ENCODE measurements at places on chromosomes 6 and 20.

- no peak for DNase-seq
These were observed 32.9 kb downstream of the LCA5 start for GRCh38 chr6:79504372-79504771.

GRCh38 chr6:77298283-77298682 is 165.0 kb downstream of the HTR1B start:
- DNase-seq, result no peak

DNA sequence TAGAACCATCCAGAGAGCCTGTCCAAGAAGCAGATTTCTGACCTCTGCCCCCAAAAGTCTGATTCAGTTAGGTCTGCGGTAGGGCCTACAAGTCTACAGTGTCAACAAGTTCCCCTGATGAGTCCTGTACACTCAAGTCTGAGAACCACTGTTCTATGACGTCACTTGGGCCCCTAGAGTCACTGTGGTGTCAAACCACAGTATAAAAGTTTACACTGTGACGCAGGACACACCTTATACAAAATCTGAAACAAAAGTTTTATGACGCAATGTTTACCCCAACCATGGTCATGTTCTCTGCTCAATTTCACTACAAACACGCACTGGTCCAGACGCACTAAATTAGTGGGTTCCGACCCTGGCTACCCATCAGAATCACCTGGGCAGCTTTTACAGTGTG is 17.9 kb downstream of the SLA2 start:
- no peak for DNase-seq

GRCh38 chr6:20835315-20836010 is 301.2 kb downstream of the CDKAL1 start:
- DNase-seq, result no peak

DNA sequence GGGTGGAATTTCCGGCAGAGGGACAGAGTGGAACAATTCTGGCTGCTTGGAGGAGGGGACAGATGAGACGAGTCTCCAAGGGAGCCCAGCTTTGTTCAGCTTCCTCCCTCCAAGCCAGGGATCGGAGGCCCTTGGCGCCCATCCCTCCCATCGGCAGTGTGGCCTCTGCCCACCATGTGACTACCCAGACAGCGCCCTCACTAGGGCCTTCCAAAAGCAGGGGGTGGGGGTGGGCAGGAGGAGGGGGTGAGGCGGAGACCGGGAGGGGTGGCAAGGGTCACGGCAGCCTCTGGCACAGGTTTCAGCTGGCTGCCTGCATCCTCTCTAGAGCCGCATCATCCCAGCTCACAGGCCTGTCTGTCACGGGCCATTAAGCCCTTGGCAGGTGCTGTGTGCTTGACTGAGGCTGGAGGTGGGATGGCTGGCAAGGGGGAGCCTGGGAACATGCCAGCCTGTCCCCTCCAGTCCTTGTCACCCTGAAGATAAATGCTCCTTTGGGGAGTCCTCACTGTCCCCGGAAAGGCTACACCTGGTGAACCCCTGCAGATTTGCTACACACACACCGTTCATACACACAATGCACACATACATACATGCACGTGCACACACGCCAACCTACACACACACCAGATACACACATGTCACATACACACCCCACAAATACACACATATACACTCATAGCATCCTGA is 6.2 kb upstream of the FGD2 start:
- no peak for DNase-seq

DNA sequence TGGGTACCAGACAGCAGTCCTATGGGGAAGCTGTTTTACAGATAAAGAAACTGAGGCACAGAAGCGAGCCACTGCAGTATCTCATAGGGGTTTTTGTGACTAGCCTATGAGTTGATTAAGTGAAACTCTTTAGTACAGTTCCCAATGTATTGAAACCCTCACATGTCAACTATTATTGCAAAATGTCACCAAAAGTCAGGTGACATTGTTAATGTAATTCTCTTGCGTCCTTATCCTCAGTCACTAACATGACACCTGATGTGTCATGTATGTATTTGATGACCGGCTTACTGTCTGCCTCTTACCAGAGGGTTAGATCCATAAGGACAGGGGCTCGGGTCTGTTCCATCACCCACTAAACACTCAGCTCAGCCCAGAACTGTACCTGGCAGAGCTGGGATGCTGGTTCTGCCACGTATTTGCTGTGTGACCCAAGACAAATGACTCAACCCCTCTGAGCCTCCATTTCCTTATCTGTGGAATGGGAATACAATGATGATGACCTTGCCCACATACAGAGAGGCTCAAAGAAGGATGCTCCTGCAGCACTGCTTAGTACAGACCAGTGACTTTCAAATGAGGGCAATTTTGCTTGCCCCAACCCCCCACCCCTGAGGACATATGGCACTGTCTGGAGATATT is 32.9 kb downstream of the PREX1 start:
- no peak for DNase-seq

- DNase-seq, result no peak
These were observed 41.8 kb downstream of the KCNS1 start for GRCh38 chr20:45059022-45059728.

Measured in iPS-NIHi11 (cell line).